Inflammatory macrophage treated with lipopolysaccharide for 1 hour (primary cell): ENCODE measurements at places on chromosomes 1 and 21.

DNA sequence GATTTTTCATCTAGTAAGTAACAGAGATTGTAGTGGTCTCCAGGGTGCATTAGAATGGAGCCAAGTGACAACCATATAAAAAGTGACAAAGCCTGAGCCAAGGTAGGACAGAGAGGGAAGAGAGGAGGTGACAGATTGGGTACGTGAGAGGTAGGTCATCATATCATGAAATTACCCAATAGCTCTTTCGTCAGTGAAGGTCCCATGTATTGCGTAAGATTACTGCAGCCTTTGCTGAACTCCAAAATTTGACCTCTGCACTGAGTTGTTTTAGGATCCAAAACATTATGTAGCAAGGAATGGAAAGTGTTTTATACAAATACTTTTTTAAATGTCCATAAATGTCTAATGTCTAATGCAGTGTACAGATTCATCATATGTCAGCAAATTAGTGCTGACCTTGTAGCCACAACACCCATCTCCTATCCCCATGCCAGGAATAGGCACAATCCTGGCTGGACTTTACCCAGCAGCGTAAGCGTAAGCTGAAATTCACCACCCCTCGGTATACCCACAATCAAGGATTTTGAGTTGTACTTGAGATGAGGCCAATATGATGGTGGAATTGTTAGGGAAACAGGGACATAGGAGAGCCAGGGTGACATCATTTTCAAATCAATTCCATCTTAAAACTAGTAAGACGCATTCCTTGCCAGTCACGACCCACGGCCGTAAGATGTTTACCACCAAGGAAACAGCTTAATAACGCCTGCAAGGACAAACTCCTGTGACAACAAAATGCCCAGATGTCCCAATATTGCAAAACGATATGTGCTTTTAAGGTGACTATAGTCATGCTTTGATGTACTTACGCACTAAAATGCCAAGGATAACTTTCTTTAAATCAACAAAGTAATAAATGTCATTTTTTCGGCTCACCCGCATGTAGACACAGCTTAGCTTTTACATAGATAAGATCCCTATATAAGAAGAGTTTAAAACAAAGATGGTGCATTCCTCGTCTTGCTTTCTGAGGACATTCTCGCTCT is 38.1 kb upstream of the GREM2 start:
- no peak for DNase-seq

GRCh38 chr1:23224739-23225648 is 7.7 kb upstream of the HTR1D start:
- DNase-seq: no peak

- DNase-seq: no peak
Observed at GRCh38 chr1:81757398-81758020, 43.2 kb upstream of the ADGRL2 start.

- no peak for DNase-seq
Observed at GRCh38 chr1:230768903-230769570, 21.8 kb downstream of the CAPN9 start.
